Right ventricle myocardium superior (tissue), 1 donor: ENCODE measurements at places on chromosomes 7 and 10.

- DNase-seq, result no peak
Observed at GRCh38 chr7:33964417-33965182, 59.3 kb downstream of the BMPER start.

DNA sequence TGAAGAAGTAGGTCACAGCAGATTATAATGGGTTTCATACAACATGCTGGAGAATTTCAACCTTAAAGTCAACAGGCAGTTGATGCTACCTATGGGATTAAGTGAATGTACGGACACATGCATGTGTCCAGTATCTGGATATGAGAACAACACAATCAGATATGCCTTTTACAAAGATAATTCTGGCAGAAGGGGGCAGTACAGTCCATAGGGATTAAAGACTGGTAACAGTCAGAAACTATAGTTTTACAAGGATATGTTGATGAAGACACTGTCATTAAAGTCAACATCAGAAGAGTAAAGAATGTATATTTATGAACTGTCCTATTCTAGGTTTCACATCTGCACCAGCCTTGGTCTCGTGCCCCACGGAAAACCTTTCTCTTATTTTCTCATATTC lies 41.5 kb downstream of the ANKMY2 start:
- DNase-seq, result no peak

- DNase-seq, result peak; percentile 64
Observed at GRCh38 chr10:62632071-62632809, 172.3 kb upstream of the ADO start.

DNA sequence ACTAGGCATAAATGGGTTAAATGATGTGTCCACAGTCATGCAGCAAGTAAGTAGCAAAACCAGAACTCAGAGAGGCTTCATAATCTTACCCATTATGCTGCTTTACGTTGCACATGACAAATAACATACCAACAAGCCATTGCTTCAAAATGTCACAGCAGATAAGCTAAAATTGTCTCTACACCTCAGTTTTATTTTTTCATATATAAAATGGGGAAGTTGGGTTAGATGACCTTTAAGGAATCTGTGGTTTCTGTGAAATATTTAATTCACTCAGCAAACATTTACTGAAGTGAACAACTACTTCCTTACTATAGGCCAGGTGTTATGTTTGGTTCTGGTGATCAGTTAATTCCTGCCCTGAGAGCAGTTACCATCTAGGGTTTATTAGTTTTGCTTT lies 2.2 kb upstream of the ASCC1 start:
- DNase-seq, result no peak

- DNase-seq, result no peak
Observed at GRCh38 chr7:159120540-159120919, 24.1 kb downstream of the VIPR2 start.

- no peak for DNase-seq
Observed at GRCh38 chr7:87447116-87447635, 28.3 kb downstream of the ABCB4 start.

DNA sequence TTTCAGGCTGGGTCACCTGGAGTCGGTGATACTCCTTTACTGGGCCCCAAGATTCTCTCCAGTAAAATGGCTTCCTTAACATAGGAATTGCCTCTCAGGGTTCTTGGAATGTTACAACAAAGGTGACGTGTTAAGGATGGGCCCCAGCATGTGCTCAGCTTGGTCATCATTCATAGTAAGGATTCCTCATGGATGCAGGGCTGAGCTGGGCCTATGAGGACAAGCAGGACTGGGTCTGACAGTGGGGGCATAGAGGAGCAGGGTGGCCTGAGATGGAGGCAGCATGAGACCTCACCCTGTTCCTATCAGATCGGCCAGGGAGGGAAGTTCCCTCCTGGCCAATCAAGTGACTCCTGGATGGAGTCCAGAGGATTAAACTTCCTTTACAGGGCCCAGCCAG lies 12.8 kb upstream of the MBL2 start:
- no peak for DNase-seq

DNA sequence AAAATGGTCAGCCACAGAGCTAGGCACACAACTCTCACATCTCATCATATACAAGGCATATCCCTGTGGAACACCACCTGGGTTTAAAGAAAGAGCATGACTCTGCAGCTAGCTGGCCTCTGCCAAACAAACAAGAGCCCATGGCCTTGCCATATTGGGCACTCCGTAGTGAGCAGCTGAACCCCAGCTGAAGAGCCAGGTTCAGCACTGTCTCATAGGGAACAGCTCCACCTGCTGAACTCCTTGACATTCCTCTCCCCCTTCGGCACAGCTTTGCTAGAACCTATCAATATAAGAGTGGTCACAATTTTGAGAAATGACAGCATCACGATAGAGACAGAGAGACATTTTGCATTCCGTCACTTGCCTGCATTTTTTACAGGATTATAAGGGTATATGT lies 20.0 kb downstream of the SORCS1 start:
- no peak for DNase-seq

DNA sequence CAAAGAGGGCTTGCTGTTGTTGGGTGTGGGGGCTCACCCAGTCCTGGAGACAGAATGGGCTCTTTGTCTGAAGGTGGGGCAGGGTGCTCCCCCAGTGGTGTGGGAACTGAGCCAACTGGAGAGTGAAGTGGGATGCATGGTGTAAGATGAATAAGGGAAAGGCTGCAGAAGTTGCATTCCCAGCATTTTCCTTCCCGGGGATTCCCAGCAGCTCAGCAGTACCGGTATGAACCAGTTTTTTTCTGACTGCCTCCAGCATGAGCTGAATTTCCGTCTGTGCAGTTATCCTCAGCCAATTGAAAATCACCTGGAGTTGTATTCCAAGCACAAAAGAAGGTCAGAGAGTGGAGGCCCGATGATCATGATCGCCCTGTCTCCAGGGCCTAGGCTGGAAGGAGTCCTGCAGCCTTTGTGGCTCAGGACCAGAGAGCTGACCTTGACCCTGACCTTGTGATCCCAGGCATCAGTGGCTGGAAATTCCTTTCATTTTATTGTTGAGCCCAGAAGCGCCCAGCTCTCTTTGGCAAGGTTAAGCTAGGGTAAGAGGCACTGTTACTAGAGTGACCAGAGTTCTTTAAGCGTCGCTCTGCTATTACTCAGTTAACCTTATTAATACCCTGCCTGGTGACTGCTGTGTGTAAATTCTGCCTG lies 33.4 kb downstream of the OGDH start:
- DNase-seq, result no peak

DNA sequence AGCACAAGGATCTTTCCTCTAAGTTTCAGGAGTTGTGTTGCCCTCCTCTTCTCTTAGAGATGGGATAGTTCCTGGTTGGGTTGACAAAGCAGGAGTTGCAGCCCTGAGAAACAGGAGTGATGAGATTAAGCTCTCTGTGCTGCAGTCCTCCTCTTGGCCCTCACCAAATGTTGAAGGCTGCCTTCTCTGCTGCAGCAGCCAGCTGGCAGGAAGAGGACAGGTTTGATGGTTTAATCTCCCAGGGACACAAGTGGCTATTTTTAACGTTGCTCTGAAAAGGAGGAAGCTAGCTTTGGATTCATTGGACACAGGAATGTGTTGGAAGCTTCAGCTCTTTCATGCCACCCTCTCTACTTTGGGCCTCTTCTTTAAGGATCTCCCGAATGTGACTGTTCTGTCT lies 9.4 kb downstream of the STRIP2 start:
- peak; percentile 50 for DNase-seq

GRCh38 chr7:143936087-143937009 lies 1.3 kb downstream of the OR2F2 start:
- DNase-seq, result no peak

DNA sequence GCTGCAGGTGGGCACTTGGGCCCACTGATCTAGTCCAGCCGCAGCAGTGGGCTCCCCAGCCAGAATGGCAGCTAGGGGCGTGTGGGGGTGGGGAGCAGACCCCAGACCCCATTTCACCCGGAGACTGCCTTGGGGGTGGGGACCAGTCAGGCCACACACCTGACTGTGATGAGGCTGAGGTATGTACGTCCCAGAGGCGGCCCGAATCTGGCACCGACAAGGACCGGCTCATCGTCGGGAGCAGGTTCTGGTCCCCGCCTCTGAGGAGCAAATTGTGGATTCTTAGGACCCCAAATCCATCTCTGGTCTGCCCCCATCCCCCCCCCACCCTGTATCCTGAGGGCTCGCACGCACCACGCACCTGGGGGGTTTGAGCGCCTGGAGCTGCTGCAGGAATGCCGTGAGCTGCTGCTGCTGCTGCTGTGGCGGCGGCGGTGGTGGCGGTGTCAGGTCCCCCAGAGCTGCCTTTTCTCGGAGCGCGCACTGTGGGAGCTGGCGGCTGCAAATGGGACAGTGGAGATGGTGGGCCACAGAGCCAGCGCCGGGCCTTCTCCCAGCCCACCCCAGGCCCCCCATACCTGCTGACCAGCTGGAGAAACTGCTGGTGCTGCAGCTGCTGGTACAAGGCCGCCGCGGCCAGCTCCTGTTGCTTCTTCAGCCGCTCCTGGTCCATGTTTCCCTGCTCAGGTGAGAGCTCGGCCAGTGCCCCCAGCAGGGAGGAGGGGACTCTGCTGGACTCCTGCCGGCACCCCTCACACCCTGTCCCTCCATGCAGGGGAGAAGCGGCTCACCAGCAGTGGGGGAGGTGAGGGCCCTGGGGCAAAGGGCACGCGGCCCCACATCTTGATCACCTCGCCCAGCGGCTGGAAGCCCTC lies 10.2 kb downstream of the GIGYF1 start:
- no peak for DNase-seq

DNA sequence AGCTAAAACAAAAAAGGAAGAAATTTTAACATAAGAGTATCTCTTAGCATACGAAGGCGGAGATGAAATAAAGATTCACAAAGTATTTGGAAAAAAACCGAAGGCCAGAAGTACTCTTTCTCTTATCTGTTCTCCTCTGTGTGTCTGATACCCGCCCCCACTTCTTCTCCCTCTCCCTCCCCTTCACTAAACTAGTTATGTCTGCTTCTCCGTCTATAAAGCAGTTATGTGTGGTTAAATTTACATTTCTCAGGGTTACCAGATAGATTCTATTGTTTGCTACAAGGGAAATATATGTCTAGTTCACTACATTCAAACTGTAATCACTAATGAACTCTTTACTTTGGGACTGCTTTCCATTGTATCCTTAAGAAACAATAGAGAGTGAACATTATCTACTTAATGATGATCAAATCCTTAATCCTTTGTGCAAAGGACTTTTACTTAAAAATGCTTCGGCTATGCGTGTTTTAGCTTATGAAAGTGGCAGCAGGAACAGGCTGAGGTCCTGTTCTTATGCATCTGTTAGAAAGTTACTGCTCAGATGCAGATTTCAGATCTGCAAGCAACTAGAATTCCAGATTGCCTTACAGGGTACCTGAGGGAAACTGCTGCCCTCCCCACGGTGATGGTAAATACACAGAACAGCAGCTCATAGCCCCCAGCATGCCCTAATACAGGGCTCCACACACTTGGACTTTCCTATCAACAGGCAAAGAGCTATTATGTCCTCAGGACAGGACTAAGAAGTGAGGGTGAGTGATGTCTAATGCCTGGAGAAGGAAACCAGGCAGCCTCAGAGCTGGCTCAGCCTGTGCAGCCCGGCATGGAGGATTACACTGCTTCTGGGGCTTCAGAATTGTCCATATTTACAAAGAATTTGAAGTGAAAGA lies 273.3 kb downstream of the FZD1 start:
- no peak for DNase-seq

- no peak for DNase-seq
Observed at GRCh38 chr7:133609806-133610205, 356.9 kb downstream of the EXOC4 start.

DNA sequence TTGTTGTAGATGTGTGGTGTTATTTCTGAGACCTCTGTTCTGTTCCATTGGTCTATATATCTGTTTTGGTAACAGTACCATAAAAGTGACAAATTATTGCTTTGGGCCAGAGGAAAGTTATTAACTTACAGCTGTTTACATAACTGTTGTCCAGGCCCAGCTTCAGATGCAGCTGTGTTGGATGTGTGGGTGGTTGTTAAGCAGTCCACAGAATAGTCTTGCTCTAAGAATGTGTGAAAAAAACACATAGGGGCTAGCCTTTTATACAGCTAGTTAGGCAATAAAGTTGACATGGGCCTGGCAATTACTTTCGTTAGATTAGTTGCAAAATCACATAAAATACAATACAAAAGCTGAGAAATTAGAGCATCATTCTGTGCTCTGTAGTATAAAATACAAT lies 31.9 kb downstream of the DLD start:
- DNase-seq, result no peak

DNA sequence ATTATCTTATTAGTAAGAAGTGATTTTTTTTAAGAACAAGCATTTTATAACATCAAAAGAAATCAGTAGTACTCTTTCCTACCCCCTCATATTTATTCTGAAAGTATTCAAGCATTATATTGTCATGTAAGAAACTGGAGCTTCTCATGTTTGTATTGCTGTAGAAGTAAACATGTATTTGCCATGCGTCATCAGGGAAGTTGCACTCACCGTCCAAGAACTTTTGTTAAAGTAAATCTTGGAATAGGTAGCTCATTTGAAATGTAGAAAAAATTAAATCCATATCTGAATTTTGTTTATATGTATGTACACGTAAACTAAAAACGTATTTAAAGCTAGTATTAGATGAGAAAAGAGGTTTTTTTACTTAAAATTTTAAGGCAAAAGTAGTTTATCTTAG lies 96.8 kb downstream of the PTEN start:
- no peak for DNase-seq

GRCh38 chr10:48467669-48468068 lies 137.2 kb downstream of the ARHGAP22 start:
- DNase-seq, result no peak

- DNase-seq, result no peak
Observed at GRCh38 chr10:85604884-85605283, 761.7 kb downstream of the GRID1 start.
